ENCODE measurements at places on chromosomes 3 and 15.

DNA sequence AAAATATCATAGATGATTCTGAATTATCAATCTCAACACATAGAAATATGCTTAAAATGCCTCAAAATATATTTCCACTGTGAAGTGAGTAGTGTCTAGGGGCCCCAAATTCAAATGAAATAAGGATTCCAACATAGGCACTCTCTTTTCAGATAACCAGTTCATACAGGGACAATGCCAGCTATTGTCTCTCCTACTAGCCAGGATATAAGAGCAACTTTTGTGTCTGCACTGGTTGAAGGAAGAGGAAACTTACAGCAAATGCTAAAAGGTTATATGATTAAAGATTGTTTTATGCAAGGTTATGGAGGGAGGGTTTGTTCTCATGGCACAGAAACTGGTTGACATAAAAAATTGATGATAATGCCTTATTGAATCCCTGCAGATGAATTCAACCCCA, 579.4 kb upstream of the ALCAM start:
- DNase-seq = no peak

- DNase-seq = no peak
Observed at GRCh38 chr3:167493244-167493643, 19.4 kb upstream of the SERPINI2 start.

DNA sequence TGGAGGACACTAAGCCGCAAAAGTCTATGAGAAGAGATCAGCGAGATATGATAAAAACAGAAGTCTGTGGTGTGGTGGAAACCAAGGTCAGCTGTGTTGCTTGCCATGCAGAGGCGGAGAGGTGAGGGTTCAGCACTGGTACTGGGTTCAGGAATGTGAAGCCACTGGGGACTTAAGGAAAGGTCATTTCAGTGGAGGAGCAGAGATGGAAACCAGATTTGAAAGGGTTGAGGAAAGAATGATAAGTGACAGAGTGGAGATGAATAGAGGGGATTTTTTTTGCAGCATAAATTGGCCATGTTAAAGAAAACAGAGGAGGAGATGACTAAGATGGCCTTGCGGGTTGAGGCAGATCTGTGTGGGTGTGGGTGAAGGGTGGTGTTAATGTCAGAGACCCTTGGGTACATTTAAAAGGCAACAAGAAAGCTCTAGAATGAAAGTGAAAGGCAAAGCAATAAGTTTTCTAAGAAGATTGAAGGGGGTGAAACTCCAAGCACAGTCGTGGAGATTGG, 265.5 kb downstream of the ADAMTSL3 start:
- DNase-seq = no peak

DNA sequence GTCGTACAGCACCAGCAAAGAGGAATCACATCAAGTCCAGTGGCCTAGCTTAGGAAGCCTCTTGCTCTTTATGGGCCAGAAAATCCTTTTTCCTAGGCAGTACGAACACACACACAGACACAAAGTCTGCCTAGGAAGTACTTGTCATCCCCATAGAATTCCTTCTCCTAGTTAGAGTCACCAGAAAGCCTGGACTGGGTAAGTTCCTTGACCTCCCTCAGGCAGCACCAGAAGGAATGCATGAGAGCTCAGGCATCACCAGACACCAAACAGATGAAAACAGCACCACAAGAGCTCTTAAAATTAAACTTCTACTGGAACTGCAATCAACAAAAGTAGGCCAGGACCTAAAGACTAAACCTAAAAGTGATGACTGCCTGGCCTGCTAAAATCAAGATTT, 192.9 kb upstream of the CCDC54 start:
- no peak for DNase-seq

DNA sequence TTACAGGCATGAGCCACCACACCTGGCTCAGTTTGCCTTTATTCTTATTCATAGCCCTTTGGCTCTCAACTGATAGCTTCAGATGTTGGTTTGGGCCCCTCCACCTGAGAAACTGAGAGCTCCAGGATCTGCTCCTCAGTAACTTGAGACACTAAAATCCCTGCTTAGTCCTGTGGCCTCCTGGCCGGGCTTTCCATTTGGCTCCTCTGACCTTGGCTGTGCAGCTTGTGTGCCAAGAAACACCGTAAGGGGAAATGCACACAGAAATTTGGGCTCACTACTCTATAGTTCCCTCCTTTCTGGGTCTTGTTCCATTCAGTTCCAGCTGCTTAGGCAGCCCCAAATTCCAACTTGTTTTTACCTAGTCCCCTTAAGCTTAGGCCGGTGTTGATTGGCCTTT, 24.9 kb downstream of the NIPA2 start:
- DNase-seq = no peak

- no peak for DNase-seq
Observed at GRCh38 chr15:58145606-58146005, 7.4 kb downstream of the AQP9 start.

DNA sequence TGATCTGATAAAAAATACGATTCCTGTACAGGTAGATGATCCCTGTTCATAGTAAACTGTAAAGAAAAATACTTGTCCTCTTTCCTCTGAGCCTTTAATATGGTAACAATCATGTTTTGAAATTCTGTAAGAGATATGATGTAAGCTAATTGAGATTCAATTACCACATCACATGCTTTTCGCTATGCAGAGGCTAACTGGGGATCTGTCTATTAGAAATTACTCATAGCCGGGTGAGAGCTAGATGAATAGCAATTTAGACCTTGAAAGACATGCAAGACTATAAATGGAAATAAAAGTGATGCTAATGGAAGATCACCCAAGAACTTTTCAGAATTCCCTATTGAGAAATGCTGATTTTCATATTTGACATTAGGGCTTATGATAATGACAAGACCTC, 579.9 kb upstream of the ZNF717 start:
- DNase-seq = no peak

DNA sequence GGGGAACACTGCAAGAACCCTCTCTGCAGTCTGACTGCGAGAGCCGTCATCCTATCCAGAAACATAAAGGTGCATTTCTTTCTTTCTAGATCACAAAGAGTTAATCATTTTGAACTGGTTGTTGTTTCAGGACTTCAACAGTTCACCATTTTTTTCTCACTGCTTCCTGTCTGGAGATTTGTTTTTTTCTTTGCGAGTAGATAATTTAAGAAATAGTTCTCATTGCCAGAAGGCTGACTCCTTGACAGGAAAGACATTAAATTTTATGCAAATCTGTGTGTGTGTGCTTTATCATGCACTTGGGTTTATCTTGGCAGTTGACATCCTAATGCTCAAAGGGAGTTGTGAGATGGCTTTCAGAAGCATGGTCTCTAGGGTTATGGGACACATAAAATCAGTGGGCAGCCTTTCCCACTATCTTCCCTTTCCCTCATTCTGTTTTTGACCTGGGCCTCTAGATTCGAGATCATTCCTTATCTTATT, 123.5 kb upstream of the TBL1XR1 start:
- no peak for DNase-seq

DNA sequence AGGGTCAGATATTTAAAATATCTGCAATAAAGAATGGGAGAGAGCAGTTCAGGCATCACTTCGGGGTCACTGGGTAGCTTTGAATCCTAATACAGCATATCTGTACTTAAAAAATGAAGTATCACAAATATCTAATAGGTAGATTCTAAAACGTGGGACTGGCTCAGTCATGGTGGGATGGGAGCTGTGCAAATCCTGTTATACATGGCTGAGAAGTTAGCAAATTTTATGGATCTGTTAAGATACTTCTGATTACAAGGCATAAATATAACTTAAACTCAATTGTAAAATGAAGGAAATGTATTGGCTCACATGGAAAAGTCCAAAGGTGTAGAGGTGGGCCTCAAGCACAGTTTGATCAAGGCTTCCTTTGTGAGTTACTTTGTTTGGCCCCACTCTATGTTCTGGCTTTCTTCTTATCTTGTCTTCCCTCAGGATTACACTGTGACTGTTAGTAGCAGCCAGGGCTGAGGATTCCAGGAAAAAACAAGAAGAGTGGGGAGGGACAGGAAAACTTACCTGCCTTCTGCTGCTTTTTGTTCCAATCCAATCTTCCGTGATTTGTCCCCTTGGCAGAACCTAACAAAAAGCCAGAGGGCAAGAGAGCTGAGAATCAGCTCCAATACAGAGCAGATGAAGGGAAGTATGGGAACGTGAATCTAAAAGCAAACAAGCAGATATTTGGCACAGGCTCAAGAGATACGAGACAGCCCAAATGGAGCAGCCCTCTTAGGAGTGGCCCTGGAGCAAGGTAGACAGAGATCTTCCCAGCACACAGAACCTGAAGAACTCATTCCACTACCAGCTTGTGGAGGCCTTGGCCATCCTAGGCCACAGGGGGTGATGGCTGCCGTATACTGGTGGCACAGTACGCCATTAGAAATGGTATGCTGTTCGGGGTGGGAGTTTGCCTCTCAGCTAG, 10.9 kb downstream of the PAQR9 start:
- no peak for DNase-seq
